ENCODE measurements at places on chromosomes 13 and 19.

DNA sequence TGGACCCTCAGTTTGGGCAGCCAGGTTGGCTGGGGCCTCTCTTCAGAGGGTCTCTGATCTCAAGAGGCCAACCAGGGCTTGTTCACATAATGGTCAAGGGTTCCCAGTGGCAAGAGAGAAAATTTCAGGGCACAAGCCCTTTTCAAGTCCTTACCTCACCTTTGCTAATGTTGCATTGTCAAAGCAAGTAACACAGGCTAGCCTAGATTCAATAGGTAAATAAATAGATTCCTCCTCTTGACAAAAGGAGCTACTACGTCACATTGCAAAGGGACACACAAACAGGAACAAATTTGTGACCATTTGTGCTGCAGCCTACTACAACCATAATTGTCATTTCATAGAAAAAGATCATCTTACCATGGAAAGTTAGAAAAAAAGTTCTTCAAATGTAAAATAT lies 33.9 kb upstream of the FRY start:
- DNase-seq = no peak

DNA sequence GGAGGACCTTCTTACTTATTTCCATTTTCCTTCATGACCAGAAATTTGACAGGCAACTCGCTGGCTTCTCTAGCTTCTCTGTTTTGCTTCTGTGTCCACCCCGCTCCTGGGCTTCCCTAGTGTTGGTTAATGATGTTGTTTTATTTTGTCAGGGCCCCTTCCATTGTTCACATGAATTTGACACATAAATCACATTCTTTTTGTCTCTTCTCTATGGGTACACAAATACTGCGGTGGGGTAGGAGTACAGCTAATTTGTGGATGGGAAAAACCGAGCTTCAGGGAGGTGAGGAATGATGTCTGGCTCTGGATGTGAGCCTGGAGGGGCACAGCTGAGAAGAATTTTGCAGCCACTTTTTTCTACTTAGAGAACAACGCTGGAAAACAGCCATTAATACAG lies 199.8 kb downstream of the DNAJC15 start:
- no peak for DNase-seq

DNA sequence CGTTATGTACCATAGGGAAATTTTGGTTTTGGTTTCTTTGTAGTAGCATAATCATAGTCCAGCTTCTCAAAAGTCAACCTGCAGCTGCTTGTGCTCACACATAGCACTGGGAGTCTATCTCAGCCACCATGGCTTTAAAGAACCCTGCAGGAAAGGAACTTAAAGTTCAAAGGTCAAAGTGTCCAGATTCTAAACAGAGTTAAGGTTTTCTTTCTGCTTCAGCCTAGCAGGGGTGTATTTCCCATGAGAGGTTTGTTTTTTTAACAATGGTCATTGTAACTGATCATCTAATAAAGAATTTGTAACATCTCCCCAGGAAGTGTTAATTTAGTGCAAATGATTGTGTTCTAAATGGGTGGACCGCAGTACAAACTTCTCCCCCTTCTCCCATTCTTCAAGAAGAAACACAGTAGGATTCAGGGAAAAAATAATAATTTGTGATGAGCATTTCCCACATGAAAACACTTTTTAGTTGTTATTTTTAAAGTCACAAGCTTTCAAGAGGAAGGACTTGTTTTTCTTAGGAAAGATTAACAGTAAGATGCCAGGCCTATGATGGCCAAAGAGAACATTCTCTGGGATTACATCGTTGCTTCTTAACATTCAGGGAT lies 168.0 kb downstream of the EFNB2 start:
- DNase-seq = no peak

- no peak for DNase-seq
Measured at GRCh38 chr13:109569958-109570711, 216.2 kb downstream of the IRS2 start.

DNA sequence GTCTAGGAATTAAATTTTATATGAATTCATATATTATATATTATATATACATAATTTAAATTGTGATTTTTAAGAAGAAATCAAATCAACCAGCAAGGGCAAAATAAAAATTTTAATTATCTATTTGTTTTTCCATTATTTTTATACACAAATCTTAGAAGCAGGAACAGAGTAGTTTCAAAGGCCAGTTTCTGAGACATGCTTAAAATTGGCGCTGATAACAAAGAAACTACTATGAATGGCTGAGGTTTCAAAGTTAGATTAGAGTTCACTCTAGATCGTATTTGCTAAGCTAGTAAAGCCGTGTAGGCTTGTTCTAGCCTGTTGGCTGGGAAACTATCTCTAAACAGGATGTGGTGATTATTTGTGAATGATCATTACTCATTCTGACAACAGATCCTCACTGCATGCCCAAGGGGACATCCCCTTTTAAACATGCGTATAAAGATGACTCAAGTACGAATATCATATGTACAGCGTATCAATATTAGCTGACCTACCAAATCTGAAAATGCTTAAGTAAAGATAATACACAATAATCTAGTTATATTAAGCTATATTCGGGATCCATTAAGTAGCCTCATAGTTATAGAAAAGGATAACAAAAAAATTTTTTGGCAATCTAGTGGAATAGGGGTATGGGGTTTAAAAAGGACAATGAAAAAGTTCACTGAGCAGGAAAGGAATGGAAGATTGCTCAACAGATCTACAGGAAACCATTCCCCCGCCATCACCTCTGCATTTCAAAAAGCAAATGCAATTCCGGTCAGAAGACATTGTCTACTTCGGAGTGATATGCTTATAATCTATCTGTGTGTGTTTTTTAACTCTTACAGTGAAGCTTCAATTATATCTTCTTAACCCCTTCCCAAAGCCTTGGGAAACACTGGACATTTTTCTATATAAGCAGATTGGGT lies 150.1 kb downstream of the SHISA2 start:
- DNase-seq = no peak

All from frontal cortex (tissue), 4 donors.